ENCODE measurements at places on chromosomes 4 and X.

GRCh38 chr4:59637596-59637995, 1562.5 kb upstream of the ADGRL3 start:
- DNase-seq: no peak

DNA sequence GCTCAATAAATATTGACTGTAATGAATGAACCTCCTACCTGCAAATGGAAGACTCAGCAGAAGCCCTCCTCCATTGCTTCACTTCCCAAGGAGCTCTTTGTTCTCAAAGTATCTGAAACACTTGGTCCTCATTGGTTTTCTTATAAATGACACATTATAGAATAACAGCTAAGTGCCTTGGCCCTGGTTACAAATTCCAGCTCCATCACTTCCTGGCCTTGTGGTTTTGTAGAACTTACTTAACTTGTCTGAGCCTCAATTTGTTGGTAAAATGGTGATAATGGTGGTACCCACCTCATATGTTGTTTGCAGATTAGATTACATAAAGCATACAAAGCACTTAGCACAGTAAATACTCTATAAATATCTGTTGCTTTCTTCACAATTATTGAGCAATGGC, 25.2 kb upstream of the SMIM20 start:
- no peak for DNase-seq

- no peak for DNase-seq
Observed at GRCh38 chr4:108586778-108587177, 33.6 kb upstream of the RPL34 start.

DNA sequence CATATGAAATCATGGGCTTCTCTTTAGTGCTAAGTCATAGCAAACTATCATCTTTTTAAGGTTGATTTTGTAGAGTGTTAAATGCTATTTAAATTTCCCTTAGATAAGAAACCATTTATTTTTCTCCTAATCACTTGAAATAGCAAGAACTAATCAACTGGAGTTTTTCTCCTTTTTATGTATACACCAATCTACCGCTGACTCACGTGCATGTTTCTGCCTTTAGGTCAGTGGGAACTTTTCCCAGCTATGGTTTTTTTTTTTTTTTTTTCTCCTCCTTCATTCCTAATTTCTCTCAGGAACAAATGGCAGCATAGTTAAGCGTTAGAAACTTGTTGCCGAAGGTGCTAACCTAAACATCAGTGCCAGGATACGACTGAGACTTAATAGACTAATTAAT, 176.4 kb downstream of the BMPR1B start:
- DNase-seq: no peak

GRCh38 chr4:142607976-142608375, 238.1 kb downstream of the INPP4B start:
- DNase-seq: no peak

DNA sequence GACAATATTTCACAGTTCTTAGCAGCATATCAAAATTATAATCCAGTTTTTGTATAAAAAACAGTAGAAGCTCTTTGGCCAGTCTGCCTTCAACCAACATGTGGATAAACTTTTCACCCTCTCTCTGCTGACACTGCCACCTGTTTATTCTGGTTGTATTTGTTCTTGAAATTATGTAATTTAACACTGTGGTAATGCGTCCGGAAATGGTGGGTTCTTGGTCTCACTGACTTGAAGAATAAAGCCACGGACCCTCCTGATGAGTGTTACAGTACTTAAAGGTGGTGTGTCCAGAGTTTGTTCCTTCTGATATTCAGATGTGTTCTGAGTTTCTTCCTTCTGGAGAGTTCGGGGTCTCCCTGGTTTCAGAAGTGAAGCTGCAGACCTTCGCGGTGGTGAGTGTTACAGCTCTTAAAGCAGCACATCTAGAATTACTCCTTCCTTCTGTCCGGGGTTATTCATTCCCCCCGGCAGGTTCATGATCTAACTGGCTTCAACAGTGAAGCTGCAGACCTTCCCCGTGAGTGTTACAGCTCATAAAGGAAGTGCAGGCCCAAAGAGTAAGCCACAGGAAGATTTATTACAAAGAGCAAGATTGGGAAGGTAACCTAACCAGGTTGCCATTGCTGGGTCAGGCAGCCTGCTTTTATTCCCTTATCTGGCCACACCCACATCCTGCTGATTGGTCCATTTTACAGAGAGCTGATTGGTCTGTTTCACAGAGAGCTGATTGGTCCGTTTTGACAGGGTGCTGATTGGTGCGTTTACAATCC, 15.7 kb downstream of the FAM184B start:
- DNase-seq: no peak

DNA sequence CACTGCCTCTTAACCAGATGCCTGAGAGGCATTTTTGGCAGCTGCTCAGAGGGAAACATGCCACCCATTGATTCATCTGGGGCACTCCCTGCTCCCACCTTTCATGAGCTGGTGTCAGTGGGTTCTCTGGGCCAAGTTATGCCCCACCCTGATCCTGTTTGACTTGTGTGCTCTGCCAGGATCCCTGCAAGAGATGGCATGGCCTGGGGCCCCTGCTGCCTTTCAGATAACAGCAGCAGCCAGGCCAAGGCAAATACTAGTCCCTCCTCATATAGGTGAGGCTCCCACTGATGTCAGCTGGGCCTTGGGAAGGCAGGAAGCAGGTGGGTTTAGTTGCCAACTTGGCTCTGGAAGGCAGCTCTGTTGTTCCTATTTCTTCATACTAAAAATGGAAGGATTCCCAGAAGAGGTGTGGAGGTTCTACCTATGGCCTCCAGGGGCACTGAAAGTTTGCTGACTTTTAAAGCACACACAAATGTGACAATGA, 192.9 kb upstream of the RBPJ start:
- DNase-seq: no peak

GRCh38 chr4:118282692-118283091, 70.1 kb downstream of the PRSS12 start:
- no peak for DNase-seq

- DNase-seq: no peak
Observed at GRCh38 chr4:6763330-6763851, 19.1 kb upstream of the KIAA0232 start.

DNA sequence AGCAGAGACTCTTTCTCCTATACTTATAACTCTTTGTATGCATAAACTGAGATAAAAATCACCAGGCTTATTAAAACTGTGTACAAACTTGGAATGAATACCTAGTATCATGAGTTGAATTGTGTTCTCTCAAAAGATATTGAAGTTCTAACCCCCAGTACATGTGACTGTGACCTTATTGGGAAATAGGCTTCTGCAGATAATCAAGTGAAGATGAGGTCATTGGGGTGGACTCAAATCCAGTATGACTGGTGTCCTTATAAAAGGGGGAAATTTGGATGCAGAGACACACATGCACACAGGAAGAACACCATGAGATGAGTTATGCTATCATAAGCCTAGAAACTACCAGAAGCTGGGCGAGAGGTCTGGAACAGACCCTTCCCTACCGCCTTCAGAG, 26.2 kb downstream of the ZNF827 start:
- no peak for DNase-seq

GRCh38 chrX:45348296-45348695, 147.6 kb upstream of the DIPK2B start:
- DNase-seq: no peak

- DNase-seq: no peak
Observed at GRCh38 chr4:168162604-168163003, 70.3 kb downstream of the ANXA10 start.

DNA sequence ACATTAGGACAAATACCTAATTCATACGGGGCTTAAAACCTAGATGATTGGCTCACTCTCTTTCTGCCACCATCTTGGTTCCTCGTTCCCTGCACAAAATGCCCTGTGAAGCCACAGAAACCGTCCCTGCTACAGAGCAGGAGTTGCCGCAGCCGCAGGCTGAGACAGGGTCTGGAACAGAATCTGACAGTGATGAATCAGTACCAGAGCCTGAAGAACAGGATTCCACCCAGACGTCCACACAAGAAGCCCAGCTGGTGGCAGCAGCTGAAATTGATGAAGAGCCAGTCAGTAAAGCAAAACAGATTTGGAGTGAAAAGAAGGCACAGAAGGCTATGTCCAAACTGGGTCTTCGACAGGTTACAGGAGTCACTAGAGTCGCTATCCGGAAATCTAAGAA, 34.3 kb downstream of the TRIM61 start:
- DNase-seq: no peak

- no peak for DNase-seq
Observed at GRCh38 chr4:182507805-182508204, 264.6 kb downstream of the TENM3 start.

DNA sequence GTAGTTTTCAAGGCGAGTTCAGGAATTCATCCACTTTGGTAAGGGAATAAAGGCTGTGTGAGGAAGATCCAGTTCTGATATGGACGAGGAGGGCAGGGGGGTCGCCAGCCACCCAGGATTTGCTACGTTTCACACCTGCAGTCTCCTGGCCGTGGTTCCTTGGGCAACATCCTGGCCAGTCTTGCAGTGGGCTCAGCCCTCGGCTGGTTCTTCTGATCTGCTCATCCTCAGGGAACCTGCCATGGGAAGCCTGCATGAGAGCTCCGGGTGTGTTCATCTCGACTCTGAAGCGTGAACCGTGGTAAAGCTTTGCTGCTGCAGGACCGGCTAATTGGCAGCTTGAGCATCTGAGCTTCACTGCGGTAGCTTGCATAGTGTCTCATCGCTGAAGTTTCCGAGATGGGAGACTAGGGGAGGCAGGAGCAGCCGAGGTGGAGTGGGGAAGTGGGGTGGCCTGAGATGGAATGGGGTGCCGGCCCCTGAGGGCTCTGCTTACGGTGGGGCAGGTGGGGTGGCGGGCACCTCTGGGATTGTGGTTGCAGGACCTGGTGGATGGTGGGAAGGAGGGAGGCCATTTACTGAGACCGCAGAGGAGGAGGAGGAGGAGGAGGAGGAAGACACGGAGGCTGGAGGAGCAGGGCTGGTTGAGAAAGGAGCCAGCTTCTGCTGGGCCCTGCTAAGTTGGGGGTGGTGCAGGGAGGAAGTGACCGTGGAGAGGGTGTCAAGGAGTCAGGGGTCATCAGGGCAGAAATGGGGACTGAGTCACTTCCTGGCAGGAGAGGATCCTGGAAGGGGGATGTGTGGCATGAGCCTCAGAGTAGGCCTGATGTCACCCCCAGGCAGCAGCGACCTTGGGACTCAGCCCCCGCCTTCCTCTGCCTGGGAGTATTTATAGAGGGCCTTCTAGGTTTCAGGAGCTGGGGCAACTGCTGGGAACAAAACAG, 213.1 kb upstream of the PSAPL1 start:
- no peak for DNase-seq

- DNase-seq: no peak
Observed at GRCh38 chr4:40206426-40206825, 9.6 kb downstream of the RHOH start.

DNA sequence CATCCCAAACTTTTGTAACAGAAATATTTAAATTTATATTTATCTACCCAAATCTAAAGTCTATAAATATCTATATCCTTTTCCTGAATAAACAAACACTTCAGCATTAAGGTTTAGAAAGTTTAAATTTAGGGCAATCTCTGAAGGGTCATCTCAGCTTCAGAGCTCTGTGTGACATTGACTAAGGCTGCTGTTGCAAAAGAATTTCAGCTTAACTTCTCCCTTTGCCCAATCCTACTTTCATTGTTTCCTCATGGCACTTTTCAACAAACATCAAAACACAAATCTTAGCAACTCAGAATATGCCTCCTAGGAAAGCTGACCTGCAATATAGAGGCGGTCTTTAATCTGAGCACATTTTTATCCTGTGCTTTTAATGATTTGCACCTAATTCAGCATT, 79.7 kb upstream of the BANK1 start:
- DNase-seq: no peak

GRCh38 chr4:36310216-36310615, 28.8 kb downstream of the DTHD1 start:
- DNase-seq: no peak

GRCh38 chr4:59247032-59247431, 1953.1 kb upstream of the ADGRL3 start:
- DNase-seq: no peak

DNA sequence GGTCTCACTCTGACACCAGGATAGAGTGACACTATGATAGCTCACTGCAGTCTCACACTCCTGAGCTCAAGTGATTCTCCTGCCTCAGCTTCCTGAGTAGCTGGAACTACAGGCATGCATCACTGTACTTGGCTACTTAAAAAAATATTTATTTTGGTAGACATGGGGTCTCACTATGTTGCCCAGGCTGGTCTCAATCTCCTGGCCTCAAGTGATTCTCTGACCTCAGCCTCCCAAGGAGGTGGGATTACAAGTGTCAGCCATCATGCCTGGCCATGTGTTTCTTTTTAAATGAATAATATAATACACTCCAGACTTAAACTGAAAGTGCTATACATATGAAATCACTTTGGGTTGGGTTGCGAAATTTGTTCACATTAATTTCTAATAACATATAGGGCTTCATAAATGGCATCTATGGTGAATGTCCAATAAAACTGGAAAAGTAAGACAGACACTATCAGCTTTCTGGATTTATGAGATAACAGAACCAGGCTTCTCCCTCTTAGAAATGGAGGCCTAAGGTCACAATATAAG, 48.0 kb downstream of the SEC24D start:
- DNase-seq: no peak

GRCh38 chr4:143234153-143234552, 49.4 kb downstream of the USP38 start:
- no peak for DNase-seq

- DNase-seq: no peak
Observed at GRCh38 chr4:169957785-169958184, 68.4 kb downstream of the MFAP3L start.

- DNase-seq: no peak
Observed at GRCh38 chr4:184671101-184671500, 21.6 kb downstream of the PRIMPOL start.

GRCh38 chrX:37424000-37424429, 74.9 kb downstream of the PRRG1 start:
- DNase-seq: no peak

DNA sequence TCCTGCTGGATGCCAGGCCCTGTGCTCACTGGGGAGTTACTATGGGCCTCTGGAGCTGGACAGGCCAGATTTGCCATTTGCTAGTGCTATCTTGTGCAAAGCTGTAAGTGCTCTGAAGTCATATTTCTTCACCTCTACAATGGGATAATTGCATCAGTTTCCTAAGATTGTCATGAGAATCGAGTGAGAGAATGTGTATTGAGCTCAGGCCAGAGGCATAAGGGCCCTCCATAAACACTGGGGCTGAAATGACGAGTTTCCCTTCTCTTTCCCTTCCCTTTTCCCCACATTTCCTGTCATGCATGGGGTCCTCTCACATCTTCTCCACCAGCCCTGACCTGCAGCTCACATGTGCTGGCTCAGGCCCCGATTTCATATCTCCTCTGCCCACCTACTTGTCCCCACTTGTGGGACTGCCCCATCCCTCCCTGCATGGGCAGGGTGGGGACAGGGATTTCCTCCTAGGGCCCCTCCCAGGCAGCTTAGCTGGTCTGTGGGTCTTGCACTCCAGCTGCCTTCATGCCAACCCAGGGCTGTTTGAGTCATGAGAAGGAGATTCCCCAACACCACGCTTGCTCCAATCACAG, 358.8 kb downstream of the MID1IP1 start:
- DNase-seq: no peak

Data from naive thymus-derived CD8-positive, alpha-beta T cell (primary cell).